ENCODE measurements at places on chromosomes 2 and 18. TPM values are rescaled to one million over a fixed set of nuclear protein-coding genes. Genes with fewer than 3 reads are reported as not detected.

- DNase-seq: peak; percentile 64
Observed at GRCh38 chr2:58449286-58450010, 208.3 kb upstream of the FANCL start.

DNA sequence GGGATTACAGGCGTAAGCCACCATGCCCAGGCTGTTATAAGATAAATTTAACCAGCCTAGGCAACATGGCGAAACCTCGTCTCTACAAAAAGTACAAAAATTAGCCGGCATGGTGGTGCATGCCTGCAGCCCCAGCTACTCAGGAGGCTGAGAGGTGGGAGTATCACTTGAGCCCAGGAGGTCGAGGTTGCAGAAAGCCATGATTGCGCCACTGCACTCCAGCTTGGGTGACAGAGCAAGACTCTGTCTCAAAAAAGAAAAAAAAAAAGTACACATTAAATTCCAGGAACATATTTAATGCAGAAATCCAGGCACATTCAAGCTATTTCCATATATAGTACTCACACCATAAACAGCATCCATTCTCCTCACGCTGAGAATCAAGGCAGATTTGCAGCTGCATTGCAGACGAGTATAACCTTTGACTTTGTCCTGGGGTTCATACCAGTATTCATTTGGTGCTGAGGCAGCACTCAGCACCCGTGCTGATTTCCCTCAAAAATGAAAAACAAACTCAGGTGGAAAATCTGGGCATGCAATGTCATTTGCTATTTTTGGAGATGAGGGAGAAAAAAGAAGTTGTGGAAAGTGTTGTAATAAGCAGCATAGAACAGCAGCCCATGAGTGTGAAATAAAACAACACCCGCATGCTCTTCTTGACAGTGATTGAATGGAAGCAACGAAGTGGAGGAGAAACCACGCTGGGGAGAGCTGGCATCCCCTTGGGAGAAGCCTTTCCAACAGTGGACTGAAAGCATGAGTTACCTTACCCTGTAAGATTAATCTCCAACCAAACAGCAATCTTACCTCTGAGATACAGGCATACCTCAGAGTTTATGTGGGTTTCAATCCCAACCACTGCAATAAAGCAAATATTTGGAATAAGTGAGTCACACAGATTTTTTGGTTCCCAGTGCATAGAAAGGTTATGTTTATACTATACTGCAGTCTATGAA, 46.8 kb upstream of the ANXA4 start:
- peak; percentile 11 for DNase-seq

DNA sequence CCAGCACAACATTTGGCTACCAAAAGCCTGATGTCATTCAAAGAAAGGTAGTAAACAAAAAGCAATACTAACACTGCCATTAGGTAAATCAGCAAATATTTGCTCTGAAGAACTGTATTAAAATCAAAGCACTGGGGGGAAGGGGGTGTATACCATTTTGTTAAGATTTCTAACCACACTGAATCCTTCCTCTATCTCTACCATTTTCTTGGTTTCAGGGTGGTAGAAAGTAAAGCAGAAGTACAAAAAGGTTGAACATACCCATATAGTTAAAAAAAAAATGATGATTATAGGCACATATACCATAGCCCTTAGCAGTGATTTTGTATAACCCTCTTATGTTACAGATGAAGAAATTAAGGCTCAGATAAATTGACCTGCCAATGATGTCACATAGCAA, 437.6 kb downstream of the ZEB2 start:
- DNase-seq: no peak

DNA sequence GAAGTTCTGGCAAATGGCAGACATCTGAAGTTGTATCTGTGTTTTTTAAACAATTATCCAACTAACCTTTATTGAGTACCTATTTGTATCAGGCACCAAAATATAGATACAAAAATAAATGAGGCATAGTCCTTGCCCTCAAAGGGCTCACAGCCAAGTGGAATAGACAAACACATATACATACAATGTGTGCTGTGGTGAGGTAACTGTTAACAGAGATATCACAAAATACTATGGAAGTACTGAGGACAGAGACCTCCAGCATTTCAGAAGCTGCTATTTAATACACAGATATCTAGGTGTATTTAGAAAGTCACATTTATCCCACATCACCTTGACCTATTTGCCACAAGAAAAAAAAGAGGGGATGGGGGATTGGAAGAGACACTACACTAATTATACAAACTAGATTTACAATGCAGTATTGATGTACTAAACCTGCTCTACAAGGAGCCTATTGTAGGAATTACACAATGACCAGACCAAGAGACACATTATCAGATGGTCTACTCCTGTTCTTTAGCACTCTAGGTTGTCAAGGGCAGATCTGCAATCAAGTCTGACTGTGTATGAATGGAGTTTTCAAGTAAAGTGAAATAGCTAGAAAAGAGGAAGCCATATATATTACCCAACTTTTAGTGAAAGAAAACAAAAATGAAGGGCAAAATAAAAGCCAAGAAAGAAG, 62.2 kb downstream of the SPIRE1 start:
- DNase-seq: peak; percentile 50

GRCh38 chr2:151408788-151409600, 708 bp upstream of the RIF1 start:
- DNase-seq: no peak

DNA sequence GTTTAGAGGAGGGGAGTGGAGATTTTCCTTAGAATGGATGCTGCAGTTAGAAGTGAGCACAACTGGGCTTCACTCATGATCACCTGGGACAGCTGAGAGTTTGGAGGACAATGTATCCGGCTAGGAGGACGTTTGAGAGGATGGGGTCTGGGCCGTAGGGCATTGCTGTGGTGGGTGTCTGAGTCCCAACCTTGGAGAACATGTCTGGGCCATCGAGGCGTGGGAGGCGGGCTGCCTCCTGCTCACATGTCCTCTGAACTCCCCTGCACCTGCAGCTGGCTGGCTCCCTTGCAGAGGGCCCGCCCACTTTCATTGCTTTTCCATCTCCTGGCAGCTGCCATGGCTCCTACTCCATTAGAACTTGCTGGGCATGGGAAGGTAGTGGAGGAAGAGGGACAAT, 203.0 kb upstream of the PXDN start:
- no peak for DNase-seq

- no peak for DNase-seq
Observed at GRCh38 chr18:79129120-79129519, 59.9 kb downstream of the ATP9B start.

DNA sequence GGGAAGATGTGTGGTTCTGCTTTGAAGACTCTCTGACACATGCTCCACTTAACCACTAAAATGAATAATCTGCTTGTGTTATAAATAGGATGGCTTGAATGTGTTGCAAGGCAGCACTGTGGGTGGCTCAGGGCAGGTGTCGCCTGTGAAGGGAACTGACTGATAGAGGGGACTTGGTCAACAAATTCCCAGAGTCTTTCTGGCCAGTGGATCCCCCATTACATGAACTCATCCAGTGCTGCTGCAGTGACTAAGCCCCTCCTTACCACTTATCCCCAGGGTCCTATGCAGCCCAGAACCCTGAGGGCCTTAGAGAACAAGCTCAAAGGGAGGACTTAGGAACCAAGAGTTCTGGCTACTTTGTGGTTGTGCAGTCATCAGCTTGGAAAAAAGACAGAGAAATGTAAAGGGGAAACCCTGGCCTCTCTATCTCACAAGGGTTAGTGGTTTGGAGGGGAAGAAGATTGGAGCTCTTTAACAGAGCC, 226.2 kb upstream of the TNP1 start:
- peak; percentile 29 for DNase-seq

DNA sequence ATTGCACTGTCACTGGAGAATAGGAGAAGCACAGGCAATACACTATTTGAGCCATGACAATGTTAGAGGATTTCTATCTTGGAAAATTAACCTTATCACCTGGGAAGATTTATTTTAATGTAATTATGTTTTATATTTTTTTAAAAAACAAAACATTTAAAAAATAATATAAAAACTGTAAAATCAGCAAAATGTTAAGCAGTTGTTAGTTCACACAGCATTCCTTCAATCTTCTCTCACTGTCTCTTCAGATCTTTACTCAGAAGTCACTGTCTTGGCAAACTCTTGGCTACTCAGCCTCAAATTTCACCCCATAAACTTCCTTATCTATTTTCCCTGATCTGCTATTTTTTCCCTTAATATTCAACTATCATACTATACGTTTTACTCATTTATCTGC, 1322.6 kb downstream of the LRP1B start:
- no peak for DNase-seq

GRCh38 chr18:3689986-3690763, 240.2 kb downstream of the TGIF1 start:
- peak; percentile 25 for DNase-seq

DNA sequence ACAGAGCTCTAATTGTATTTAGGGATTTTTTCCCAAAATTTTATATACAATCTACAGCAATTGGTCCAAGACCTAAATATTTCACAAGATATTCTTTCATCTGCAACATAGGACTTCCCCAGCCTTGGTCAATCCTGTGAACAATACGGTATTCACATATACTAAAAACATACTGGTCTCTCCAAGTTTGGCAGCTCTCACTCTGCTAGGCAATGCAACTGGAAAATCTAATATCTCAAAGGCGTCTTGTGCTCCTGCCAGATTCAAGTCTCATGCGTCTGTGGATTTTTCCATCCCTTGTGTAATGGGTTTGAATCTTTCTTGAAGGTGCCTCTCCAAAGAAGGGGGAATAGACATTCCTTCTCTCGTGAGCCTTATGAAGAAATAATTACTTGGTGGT, 27.4 kb upstream of the MBOAT2 start:
- DNase-seq: no peak

DNA sequence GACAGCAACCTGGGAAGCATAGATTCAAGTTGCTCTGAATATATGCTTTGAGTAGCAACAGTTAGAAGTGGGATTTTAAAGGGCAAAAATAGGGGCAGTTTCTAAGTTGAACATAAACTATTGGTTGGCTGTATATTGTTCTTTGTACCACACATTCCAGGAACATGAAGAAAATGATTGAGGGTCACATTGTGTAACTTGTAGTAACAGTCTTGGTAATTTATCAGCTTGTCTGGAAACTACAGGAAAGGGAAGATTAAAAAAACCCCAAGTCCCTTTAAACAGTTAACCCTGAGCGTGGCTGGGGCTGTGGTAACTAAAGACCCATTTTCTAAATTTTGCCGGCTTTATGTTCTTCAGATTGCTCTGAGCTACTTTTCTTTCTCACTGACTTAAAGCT, 7.4 kb downstream of the PLEKHB2 start:
- no peak for DNase-seq

DNA sequence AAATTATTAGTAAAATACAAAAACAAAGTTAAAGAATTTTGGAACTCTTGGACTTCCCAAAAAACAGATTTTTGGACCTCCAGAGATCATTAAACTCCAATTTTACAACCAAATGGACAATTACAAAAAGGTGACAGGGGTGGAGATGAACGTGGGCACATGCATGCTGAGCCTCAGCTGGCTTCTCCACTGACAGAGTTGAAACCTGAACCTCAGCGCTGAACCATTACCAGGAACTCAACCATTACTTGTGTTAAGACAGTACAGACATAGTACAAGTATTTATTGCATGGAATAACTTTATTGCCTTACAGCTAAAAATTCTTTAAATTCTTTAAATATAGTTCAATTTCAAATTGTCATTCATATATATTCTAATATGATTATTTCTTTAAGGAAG, 33.0 kb upstream of the KIDINS220 start:
- DNase-seq: no peak

- DNase-seq: no peak
Observed at GRCh38 chr18:41875094-41875780, 79.8 kb upstream of the PIK3C3 start.

GRCh38 chr2:29520001-29520400, 401.4 kb downstream of the ALK start:
- DNase-seq: no peak

- no peak for DNase-seq
Observed at GRCh38 chr2:174623690-174624089, 26.1 kb upstream of the WIPF1 start.

GRCh38 chr2:2877427-2877826, 500.2 kb downstream of the EIPR1 start:
- no peak for DNase-seq

DNA sequence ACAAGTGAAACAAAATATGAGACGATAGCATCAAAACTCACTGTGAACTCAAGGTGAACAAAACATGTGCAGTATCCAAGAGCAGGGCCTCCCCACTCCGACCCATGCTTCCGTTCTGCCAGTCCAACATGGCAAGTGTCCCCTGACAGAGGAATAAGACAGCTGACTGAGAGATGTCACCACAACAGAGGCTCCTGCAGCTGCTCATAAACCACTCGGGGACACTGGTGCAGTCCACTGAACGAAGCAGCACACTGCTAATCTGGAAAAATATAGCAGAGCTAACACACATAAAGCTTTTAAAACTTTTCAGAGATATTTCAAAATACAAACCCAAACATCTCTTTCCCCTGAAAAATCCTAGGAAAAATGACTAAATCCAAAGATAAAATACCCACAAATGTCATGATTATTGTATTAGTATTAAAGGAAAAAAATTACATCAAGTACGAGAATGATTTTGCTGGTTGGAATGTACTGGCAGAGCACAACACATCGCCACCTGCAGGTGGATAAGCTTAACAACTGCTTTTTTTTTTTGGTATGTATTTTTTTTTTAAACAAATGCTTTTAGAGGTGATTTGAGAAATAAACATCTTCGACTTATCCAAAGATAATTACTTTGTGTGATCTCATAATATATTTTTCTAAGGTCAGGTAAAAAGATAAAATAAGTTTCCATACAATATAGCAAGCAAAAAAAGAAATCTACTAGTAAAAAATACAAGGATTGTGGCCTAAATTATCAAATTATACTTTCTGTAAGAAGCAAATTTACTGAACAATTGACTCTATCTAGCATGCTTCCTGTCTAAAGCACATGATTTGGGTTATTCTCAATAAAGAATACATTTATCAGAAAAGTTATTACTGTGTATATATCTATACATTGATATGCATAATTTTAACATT, 18.6 kb downstream of the THADA start:
- peak; percentile 46 for DNase-seq

DNA sequence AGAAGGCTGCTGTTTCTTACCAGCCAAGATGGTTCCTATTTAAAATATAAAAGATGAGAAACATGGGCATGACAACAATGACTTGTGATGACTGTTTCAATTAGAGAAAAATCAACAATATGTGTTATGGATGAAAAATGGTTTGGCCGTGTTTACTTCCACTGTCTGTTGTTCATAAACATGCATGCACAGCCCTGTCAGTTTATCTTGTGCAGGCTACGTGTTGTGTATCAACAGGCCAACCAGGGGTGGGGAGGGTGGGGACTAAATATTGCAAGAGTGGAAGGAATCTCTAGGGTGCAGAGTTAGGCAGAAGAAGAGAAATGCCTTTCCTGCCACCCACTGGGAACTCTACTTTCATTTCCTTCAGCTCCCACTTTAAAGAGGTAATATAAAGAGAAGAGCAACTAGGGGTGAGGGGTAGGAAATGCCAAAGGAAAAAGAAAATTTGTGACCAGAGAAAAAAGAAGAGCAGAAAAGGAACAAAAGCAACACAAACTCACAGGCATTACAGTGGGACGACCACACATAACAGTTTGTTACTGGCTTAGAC, 116.8 kb upstream of the MEIS1 start:
- DNase-seq: no peak

- DNase-seq: no peak
Observed at GRCh38 chr2:49621016-49621415, 466.7 kb upstream of the FSHR start.

Gene MAP3K19
- not detected for polyA plus RNA-seq

Gene SKOR2
- not detected for polyA plus RNA-seq

Gene MAP4K4
- 5.3 TPM for polyA plus RNA-seq

Gene SERPINB4
- polyA plus RNA-seq: not detected

Gene TNS1
- polyA plus RNA-seq: 1.6 TPM

Gene FKBP1B
- 2.9 TPM for polyA plus RNA-seq

Gene PLCD4
- polyA plus RNA-seq: not detected

Gene NT5C1B
- not detected for polyA plus RNA-seq

All from CD14-positive monocyte (primary cell).